ENCODE measurements at places on chromosomes 13 and 19. TPM values are rescaled to one million over a fixed set of nuclear protein-coding genes. Genes with fewer than 3 reads are reported as not detected.

- DNase-seq, result no peak
Measured at GRCh38 chr19:52345162-52345561, 9.1 kb downstream of the ZNF610 start.

DNA sequence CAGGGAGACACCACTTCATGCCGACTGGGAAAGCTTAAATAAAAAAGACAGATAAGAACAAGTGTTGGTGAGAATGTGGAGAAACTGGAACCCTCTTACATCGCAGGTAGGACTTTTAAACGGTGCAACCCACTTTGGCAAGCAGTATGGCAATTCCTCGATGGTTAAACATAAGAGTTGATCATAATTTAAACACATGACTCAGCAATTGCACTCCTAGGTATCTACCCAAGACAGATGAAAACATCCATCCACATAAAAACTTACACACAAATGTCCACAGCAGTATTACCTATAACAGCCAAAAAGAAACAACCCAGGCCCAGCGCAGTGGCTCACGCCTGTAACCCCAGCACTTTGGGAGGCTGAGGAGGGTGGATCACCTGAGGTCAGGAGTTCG lies 21.9 kb downstream of the FLT1 start:
- DNase-seq, result no peak

DNA sequence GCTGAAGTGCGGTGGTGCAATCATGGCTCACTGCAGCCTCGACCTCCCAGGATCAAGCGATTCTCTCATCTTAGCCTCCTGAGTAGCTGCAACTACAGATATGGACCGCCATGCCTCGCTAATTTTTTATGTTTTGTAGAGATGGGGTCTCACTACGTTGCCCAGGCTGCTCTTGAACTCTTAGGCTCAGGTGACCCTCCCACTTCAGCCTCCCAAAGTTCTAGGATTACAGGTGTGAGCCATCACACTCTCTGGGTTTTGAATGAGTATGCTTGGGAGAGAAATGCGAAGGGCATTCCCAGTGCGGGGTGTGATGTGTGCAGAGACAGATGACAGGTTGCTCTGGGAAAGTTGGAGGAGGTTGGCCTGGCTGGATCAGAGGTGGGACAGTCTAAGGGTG lies 49.0 kb downstream of the RYR1 start:
- no peak for DNase-seq

DNA sequence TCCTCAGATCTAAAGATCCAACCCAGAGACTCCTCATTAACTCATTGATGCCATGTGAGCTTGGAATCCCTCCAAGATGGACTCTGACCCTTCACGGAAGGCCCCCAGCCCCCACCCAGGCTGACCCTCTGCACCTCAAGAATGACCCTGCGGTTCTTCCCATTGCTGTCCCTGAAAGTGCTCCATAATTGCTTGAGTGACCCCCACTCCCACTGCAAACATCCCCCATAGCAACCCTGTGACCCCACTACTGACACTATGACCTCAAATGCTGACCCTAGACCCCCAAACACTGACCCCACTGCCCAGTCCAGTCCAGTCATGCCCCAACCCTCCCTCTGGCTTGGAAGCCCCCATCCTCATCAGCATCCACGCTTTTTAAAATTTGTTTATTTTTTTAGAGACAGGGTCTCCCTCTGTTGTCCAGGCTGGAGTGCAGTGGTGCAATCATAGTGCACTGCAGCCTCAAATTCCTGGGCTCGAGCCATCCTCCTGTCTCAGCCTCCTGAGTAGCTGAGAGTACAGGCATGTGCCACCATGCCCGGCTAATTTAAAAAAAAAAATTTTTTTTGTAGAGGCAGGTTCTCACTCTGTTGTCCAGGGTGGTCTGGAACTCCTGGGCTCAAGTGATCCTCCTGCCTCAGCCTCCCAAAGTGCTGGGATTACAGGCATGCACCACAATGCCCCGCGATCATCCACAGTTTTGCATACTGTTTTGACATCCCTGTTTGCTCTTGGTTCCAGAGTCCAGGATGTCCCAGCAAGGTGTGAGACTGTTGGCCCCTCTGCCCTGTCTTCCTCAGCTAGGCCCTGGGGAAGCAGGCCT lies 855 bp downstream of the LYL1 start:
- DNase-seq, result no peak

DNA sequence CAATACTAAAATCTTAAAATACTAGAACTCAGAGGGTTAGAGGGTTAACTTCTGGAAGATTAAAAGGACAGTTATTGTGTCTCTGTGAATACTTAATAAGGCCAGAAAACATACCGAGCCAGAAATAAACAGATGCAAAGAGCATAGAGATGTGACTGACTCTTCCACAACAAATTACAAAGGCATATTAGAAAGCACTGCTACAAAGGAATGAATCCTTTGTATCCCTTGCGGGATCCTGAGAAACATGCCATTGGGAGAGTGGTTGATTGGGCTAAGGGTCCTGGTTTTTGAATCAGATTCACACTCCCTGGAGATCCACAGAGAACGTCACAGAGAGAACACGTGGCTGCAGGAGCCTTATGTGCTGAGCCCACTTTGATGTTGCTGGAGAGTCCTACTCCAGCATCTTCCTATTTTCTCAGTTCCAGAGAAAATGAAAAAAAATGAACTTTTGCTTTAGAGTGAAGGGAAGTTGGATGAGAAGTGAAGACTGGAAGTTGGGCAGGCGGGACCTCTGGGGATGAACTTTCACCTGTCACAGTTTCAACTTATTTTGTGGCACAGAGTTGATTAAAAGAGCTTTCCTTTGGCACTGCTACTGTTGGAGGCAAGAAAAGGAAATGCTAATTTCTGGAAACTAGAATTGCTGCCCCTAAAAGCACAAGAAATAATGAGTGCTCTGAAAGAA lies 309.9 kb downstream of the DCT start:
- DNase-seq, result no peak

GRCh38 chr13:111429064-111429558 lies 108.7 kb downstream of the TEX29 start:
- DNase-seq, result no peak

- DNase-seq, result no peak
Measured at GRCh38 chr13:109180905-109181425, 551.6 kb downstream of the MYO16 start.

DNA sequence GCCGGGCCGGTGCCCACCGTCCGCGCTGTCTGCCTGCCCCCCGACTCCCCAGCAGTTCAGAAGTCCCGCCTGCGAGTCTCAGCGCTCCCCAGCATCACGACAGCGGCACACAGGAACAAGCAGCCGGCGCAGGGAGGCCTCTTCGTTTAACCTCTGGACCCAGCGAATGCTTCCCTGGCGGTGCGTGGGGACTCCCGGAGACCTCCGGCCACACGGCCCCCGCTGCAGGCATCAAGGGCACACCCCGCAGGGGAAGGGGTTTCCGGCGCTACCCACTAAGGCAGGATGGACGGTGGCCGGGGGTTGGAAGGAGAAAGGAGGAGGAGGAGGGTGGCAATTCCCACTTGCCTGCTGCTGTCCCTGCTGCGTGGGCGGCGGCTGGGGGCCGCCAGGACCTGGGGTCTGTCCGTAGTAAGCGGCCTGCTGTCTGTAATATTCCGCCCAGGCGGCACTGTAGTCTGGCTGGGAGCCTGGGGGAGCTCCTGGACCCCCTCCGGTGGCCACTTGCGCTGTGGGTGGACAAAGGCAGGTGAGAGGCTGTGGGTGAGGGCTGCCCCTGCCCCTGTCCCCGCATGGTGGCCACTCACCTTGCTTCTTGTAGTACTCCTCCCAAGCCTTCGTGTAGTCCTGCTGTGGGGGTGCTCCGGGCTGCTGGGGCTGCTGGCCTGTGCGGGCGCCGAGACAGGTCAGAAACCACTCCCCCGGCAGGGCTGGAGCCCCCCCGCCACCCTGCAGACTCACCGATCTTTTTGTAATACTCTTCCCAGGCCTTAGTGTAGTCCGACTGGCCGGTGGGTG lies 9.6 kb downstream of the KHSRP start:
- no peak for DNase-seq

DNA sequence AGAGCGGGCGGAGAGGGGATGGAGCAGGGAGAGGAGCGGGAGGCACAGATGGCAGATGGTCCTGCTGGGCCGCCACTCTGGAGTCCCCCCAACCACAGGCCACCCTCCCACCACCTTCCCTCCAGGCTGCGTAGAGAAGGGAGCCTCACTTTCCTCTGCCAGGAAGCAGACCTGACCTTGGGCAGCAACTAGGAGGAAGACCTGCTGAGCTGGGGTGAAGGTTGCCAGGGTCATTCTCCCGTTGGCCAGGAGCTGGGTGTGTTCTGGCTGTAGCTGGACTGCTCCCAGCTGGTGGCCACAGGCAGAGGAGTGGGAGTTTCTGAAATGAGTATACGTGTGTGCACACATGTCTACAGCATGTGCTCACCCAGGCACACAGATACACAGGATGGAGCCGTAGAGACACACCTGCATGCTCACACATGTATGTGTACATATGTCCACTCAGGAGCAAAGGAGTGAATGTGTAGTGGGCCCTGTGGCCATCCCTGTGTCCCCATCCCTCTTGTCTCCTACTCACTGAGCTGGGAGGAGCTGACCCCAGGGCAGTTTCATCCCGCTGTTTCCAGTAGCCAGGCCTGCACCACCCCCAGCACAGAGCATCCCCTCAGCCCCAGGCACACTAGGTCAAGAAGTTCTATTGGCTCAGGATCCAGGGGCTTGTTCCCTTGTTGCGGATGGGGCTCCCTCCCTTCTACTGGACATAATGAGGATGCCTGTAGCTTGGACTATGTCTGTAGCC lies 53.0 kb downstream of the CHST8 start:
- no peak for DNase-seq

GRCh38 chr13:94550062-94550738 lies 45.8 kb downstream of the TGDS start:
- no peak for DNase-seq

GRCh38 chr13:92609376-92609775 lies 617.2 kb upstream of the GPC6 start:
- DNase-seq, result no peak

GRCh38 chr19:53782698-53783097 lies 41.4 kb downstream of the NLRP12 start:
- no peak for DNase-seq

DNA sequence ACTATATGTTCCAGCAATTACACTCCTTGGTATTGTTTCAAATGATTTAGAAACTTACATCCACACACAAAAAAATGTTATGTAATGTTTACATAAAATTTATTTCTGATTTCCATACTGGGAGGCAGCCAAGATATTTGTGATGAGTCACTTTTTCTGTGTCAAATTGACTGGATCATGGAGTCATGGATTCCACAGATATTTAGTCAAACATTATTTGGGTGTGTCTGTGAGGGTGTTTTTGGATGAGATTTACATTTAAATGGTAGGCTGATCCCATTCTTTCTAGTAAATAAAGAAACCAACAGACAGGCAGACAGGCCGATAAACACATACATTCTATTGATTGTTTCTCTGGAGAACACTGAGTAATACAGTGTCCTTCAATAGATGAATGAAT lies 562.8 kb downstream of the SLITRK6 start:
- peak; percentile 31 for DNase-seq

DNA sequence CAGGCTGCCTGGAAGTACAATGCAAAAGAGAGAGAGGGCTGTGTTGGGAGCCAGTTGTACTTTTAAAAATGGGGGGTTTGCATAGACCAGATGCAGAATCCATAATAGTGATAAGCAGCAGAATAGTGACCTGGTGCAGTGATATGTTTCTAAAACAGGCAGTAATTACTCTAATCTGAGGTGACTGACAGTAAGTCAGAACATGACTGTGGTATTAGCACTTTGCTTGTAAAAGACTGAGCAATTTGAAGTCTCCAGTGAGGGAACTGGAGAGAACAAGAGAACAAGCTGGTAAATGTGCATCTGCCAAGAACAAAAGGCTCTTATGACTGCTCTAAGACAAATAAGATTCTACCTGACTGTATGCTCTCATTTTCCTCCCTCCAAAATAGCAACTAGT lies 383.4 kb downstream of the ITGBL1 start:
- no peak for DNase-seq

GRCh38 chr13:110883542-110883941 lies 31.3 kb downstream of the ANKRD10 start:
- DNase-seq, result no peak

- no peak for DNase-seq
Measured at GRCh38 chr13:52845334-52845761, 3.1 kb downstream of the PCDH8 start.

DNA sequence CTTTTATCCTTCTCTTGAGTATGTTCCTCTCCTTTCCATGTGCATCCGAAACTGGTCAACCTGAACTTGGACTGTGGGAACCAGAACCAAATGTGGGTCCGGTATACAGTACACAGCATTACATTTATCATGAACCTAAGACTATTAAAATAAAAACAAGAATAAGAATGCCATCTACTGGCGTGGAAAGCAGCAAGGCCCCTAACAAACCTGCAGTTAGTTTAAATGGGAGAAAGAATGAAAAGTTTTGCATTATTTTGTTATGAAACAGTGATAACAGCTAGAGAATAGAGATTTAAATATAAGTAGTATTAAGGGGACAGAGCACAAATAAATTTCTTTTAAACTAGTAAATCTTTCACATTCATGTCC lies 159.5 kb downstream of the RBM26 start:
- DNase-seq, result no peak

DNA sequence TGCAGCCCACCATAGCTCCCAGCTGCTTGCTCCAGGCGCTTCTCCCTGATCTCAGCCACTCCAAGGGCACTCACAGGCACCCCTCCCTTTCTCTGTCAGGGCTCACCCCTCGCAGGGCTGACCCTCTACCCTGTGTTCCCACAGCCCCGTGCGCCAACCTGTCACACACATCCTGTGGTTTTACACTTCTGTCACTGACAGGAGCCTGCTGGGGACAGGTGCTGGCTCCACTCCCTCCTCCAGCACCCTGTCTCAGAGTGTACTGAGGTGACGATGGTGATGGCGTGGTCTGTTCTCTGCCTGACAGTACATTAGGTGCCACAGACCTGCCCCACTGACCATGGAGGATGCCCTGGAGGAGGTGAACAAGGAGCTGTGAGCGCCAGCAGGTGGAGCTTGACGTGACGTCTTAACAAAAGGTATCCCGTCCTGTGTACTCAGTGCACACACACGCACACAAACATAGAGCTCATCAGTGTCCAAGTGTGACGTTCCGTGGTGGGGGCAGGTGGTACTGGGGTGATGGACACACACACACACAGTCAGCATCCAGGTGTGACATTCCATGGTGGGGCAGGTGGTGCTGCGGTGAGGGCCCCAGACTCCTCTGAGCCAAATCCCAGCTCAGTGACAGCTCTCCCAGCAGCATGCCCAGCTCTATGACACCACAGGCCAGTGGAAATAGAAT lies 20.9 kb downstream of the C19orf44 start:
- DNase-seq, result no peak

DNA sequence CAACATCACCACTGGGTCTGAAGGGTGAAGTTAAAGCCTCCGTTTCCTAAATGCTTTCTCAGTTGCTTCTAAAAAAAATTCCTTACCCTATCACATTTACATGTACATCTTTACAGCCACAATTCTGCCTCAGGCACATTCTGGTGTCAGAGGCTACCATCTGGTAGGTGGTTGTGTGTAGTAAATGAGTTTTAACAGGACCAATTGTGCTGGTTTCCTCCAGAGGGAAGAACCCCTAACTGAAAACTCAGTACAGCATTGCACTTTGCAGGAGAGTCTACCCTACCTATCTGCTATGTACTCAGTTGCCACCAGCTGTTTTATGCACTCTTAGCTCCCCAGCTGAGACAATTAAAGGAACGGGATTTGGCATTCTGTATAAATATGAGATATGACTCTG lies 1576.5 kb downstream of the PCDH9 start:
- DNase-seq, result no peak

- no peak for DNase-seq
Measured at GRCh38 chr19:55085923-55086715, 10.4 kb downstream of the EPS8L1 start.

The CABP5 gene
- total RNA-seq, result not detected

The SIAH3 gene
- 0.10 TPM for total RNA-seq

The TMEM221 gene
- 0.39 TPM for total RNA-seq

The CGB3 gene
- not detected for total RNA-seq

The CBY2 gene
- total RNA-seq, result not detected

The MYPOP gene
- 6.0 TPM for total RNA-seq

The DYRK1B gene
- total RNA-seq, result 34.7 TPM
